ENCODE measurements at places on chromosomes 1 and 21.

DNA sequence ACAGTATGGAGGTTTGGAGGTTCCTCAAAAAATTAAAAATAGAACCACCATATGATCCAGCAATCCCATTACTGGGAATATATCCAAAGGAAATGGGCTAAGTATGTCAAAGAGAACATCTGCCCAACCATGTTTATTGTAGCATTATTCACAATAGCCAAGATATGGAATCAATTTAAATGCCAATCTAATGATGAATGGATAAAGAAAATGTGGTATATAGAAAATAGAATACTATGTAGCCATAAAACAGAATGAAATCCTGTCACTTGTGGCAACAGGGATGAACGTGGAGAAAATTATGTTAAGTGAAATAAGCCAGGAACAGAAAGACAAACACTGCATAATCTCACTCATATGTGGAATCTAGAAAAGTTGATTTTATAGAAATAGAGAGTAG is 201.7 kb upstream of the AJAP1 start:
- no peak for DNase-seq

GRCh38 chr21:35358008-35358407 is 308.9 kb upstream of the RUNX1 start:
- no peak for DNase-seq

DNA sequence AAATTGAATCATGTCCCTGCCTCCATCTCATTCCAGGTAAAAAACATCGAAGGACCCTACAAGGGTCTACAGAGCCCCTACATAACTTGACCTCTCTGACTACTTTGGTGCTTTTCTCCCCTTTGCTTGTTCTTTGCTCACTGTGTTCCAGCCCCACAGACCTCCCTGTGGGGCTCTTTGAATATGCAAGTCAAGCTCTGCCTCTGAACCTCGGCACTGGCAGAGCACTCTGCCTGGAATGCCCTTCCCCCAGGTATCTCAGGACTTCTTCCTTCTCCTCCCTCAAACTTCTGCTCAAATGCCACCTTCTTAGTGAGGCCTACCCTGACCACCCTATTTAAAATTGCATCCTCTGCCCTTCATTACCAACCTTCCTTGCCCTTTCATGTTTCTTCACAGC is 87.8 kb upstream of the CD34 start:
- no peak for DNase-seq

DNA sequence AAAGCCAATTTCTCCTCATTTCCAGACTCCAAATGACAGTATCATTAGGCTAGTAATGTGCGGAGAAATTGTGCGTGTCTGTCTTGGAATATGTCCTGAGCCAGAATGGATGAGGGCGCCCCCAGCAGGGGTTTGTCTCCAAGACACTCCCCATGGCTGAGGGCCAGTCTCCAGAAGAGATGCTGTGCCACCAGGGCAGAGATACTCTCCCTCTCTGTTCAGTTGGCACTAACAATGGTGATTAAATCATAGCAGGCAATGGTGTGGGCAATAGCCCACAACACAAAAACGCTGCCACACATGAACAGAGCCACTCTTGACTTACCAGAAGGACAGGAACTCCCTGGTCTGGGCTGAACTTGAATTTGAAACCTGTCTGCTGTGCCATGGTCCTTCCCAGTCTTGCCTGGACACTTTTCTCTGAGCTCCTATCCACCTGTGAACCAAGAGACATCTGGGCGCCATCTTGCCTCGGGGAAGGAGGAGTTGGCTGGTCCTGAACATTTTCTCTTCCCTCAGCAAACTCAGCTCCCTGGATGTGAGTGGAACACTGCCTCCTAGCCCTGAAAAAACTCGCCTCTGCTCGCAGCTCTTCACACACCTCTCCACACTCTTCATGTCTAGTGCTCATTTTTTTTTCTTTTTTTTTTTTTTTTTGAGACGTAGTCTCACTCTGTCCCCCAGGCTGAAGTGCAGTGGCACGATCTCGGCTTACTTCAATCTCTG is 14.8 kb upstream of the ADGRB2 start:
- no peak for DNase-seq

GRCh38 chr1:41559331-41559730 is 74.8 kb upstream of the EDN2 start:
- no peak for DNase-seq

GRCh38 chr1:172416496-172417035 is 3.9 kb upstream of the C1orf105 start:
- no peak for DNase-seq

DNA sequence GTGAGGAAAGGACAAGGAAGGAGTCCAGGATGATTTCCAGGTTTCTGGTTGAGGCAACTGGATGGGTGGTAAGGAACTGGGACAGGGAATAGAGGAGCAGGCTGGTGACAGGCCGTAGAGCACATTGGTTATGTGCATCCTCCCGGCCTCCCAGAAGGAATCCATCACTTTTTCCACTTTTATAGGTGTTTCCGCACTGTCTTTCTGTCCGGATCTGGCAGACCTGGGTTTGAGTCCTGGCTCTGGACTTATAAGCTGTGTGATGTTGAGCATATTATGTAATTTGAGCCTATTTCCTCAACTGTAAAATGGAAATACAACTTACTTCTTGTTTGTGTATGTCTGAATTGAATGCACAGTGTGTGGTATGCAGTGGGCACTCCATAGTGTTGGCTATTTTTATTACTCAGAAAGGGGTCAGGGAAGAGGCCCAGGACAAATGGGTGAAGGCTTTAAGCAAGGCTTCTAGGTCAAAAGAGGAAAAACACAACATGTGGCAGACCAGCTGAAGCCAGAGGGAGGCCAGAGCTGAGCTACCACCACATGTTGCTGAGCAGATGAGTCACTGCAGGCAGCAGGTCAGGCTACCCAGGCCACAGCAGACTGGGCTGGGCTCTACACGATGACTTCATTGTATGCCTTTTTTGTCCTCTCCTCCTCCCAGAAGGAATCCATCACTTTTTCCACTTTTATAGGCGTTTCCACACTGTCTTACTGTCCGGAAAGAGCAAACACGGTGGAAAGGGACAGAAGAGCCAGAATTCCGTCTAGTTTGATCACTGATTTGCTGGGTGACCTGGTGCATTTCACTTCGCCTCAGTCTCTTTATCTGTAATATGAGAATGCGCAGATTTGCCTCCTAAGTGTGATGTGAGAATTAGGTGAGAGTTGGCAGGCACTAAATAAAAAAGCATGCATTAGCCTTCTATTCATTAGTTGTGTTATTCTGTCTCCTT is 791 bp upstream of the MAST2 start:
- DNase-seq: peak; percentile 62

DNA sequence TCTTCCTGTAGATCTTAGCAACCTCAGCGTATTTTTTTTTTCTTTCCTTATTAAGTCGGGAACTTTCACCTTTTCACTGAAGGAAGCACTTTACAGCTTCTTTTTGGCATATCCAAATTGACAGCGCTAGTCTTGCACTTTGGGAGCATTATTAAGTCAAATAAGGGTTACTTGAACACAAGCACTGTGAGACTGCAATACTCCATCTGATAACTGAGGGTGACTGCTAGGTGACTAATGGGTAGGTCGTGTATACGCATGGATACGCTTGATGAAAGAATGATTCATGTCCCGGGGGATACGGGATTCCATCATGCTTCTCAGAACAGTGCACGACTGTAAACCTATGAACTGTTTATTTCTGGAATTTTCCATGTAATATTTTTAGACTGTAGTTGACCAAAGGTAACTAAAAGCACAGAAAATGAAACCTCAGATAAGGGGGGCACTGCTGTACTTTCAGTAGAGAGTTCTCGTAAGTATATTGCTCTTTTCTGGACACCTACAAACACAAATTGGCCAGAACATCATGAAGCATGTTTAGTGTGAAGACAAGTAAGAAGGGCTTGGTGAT is 364.7 kb downstream of the SMYD3 start:
- DNase-seq: no peak

- no peak for DNase-seq
These were observed 145.3 kb downstream of the PCBP3 start for GRCh38 chr21:45788637-45789506.

DNA sequence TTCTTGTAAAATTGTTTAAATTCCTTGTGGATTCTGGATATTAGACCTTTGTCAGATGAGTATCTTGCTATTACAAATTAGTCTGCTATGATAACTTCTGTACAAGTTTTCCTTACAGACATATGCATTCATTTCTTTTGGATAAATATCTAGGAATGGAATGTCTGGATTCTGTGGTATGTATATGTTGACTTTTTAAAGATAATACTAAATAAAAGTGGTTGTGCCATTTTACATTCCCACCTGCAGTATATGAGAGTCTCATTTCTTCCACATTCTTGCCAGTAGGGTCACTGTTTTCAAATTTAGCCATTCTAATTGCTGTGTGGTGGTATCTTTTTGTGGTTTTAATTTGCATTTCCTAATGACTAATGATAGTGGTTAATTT is 53.9 kb downstream of the SYDE2 start:
- no peak for DNase-seq

DNA sequence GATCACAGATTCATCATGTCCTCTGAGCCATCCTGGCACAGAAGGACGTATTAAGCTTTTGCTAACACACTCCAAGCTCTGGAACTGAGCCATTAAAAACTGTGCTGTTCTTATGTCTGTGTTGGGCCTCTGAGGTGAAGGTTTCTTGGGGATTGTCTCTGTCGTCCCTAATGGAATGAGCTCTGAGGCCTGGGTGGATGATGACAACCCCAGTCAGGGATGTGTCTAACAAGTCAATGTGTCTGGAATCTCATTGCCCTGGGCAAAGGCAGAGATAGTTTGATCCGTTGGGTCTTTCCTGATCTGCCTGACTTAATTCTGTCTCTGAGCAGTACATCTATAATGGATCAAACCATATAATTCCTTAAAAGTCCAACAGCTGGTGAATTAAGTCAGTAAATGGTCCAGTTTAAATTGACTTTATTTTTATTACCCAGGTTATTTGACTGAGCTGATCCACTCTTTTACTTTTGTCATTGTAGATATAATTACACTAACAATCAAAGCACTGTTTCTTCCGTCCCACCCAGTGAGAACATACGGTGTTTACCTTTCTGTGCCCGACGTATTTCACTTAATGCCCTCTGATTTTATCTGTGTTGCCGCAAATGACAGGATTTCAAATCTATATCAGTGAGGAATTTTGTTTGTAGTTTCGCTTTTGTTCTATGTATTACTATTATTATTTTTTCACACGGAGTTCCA is 38.8 kb upstream of the OR2B11 start:
- no peak for DNase-seq

DNA sequence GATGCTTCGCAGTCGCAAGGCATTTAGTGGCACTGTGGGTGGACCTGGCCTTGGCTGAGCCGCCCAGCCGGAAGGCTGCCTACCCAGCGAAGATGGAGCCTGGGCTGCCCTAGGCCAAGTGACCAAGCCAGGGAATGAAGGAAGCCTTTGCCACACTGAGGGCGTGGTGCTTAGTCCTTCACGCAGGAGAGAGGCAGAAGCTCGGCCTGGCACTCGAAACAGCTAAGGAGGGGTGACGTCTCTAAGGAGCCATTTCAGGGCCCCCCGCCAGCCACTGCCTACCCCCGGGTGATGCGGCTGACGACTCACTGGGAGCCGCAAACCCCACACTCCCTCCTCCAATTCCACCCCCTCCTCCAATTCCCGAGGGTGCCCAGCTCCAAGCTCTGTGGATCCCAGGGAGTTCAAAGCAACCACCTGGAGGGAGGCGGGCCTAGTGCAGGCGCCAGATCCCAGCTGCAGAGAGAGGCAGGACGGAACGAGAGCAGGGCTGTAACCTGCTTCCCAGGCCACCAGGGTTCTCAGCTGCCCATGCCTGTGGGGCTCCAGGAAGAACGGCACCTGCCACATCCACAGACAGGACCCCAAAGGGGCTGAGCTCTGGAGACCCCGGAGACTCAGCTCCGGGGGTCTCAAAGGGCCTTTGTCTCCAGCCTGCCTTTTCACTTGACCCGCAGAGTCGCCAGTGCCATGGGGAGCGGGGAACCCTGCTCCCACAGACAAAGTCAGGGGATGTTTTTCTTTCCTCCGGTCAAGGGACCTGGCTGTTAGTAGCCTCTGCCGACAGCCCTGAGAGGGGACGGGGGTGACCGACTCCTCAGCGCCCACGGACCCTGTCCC is 75.8 kb downstream of the ARHGEF16 start:
- DNase-seq: no peak

All from stimulated activated effector memory CD8-positive, alpha-beta T cell treated with anti-CD3 and anti-CD28 coated beads, Interleukin-12 subunit alpha, Interleukin-12 subunit beta, amount 100 ng/mL, for 72 hours (primary cell).